D721Med (cell line): ENCODE measurements at places on chromosomes 2 and 18.

- no peak for DNase-seq
Observed at GRCh38 chr2:64675860-64676259, 22.1 kb upstream of the SERTAD2 start.

DNA sequence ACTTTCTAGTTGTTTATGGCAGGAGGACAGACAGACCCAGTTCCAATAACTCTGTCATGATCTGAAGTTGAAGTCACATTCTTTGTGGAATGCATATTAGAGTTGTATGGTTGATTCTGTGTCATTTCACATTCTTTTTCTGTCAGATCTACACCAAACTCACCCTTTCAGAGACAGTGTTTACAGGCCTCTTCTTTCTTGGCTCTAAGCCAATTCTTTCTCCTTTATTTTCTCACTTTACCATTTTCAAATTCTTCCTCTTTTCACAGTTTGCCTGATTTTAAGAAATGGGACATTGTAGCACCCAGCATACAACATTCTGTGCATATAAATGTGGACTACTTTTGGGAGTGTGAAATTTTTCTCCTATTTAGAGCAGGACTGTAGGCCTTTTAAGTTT, 103.7 kb downstream of the CCDC85A start:
- DNase-seq: no peak

GRCh38 chr2:171235262-171235881, 74.7 kb upstream of the TLK1 start:
- no peak for DNase-seq

GRCh38 chr2:7887441-7887840, 794.4 kb upstream of the ID2 start:
- no peak for DNase-seq

GRCh38 chr2:188881434-188881833, 92.7 kb upstream of the COL3A1 start:
- DNase-seq: no peak

DNA sequence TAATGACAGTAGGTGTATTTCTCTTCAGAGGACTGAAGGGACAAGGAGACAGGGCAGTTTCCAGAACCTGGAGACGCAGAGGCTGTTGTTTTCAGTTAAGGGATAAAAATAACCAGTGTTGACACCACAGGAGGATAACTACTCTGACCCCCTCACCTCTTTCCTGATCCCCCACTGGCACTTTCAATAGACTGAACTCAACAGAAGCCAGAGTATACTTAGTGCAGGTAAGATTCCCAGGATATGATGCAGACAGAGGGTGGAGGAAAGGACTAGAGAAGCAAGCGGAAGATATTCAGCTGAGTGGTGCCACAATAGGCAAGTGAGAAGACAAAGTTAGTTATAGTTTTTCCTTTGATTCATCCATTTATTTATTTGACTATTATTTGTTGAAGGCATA, 19.8 kb downstream of the DHRS9 start:
- DNase-seq: no peak

- DNase-seq: no peak
Observed at GRCh38 chr2:96259497-96259921, 6.3 kb downstream of the TMEM127 start.

DNA sequence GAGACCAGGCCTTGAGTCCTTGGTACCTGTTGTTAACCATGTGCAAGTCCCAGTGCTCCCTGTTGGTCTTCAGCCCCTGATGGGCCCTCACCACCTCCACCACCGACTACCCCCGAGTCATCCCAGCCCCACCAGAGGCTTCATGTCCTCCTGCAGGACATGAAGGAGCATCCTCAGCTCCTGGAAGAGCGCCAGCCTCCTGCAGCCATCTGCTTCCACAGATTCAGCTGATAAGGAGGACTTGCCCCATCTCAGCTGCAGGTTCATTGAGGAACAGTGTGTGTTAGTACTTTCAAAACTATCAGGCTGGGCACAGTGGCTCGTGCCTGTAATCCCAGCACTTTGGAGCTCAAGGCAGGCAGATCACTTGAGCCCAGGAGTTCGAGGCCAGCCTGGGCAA, 151.9 kb downstream of the ATP9B start:
- no peak for DNase-seq

DNA sequence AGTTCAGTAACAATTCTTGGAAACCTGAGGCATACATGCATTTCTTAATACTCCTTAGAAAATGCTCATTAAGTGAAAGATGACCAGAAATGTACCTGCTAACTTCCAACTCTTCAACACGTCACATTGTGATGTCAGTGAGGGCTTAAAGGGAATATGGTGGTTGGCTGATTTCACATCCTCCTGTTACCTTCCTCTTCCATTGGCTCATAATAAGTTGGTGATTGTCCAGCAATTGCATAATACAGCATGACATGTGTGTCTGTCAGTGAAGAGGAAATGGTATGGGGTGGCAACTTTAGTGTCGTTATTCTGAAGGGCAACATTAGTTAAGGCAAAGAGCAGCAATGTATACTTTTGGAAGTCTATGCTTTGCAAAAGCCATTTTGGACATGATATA, 26.0 kb downstream of the PLEK start:
- no peak for DNase-seq

DNA sequence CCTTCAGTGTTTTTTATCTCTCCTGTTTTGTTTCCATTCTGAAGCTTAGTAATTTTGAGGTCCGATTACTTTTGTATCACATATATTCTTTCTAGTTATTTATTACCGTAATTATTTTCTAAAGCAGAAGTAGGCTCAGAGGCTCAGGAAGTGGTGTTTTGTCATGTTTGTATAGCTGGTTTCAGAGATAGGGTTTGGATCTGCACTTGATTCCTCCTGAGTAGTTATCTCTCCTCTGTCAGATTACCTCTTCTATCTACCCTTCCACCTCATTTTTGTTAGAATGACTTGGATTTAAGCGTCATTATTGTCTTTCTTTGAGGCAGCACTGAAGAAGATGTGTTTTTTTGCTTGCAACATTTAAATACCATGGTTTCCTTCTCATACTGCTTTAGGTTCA, 95.4 kb downstream of the MTA3 start:
- no peak for DNase-seq

DNA sequence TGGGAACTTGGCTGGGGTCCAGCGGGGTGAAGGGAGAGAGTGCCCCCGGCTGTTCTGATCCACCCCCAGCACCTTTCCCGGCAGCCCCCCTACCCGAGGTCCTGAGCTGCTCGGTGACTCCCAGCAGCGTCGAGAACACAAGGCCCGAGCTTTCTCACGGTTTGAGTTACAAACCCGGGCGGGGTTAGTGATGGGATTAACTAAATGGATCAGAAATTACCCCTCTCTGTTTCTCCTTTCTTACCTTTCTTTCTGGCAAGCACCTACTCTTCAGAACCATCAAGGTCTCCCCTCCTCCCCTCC, 139.4 kb upstream of the GPC1 start:
- DNase-seq: no peak

- no peak for DNase-seq
Observed at GRCh38 chr2:138476186-138476585, 25.4 kb upstream of the SPOPL start.

- DNase-seq: no peak
Observed at GRCh38 chr2:217076657-217077232, 216.9 kb upstream of the TNP1 start.

GRCh38 chr2:195304310-195304709, 352.7 kb upstream of the SLC39A10 start:
- no peak for DNase-seq

DNA sequence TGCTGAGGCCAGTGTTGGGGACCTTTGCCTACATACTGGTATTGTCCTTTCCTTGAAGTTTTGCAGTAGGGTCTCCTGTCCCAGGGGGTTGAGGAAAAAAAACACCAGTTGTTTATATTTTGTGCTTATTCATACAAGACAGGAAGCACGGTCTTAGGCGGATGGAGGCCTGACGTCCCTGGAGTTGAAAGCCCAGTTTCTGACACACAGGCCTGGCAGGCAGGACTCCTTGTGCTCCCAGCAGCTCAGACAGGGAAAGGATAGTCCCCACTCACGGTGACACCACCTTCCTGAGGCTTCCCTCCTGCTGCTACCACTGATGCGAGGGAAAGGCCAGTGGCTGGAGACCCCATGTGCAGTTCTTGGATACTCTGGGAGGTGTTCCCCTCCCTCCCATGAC, 15.5 kb upstream of the SP100 start:
- DNase-seq: no peak

- DNase-seq: no peak
Observed at GRCh38 chr2:72109291-72109690, 38.4 kb downstream of the CYP26B1 start.

GRCh38 chr18:12579775-12580174, 78.1 kb downstream of the SPIRE1 start:
- no peak for DNase-seq
